DND-41 (cell line): ENCODE measurements at places on chromosomes 3 and 15.

DNA sequence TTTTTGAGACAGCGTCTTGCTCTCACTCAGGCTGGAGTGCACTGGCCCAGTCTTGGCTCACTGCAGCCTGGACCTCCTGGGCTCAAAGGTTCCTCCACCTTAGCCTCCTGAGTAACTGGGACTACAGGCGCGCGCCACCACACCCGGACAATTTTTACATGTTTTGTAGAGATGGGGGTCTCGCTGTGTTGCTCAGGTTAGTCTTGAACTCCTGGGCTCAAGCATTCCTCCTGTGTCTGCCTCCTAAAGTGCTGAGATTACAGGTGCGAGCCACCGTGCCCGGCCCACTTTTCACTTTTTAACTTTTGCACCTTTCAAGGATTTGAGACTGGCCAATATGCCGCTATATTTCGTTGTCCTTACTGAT is 750 bp upstream of the ITGB5 start:
- no peak for DNase-seq

- no peak for DNase-seq
Observed at GRCh38 chr3:10546820-10547263, 41.5 kb upstream of the ATP2B2 start.

DNA sequence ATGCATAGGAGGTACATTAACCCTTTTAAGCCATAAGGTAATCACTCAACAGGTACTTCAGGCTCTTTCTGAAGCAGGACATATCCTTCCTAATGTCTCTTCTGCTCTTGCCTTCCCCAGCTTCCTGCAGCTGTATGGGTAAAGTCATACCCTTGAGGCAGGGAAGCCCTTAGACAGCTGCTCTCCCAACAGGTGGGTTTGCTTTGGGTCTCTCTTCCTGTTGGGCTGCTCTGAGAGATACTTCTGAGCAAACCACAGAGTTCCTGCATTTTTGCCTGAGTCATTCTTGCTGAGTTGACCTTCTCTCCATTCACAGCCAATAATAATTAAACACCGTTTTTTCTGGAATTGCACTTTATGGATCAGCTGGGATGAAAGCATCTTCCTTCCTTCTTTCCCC is 2.0 kb upstream of the TRAT1 start:
- peak; percentile 85 for DNase-seq

DNA sequence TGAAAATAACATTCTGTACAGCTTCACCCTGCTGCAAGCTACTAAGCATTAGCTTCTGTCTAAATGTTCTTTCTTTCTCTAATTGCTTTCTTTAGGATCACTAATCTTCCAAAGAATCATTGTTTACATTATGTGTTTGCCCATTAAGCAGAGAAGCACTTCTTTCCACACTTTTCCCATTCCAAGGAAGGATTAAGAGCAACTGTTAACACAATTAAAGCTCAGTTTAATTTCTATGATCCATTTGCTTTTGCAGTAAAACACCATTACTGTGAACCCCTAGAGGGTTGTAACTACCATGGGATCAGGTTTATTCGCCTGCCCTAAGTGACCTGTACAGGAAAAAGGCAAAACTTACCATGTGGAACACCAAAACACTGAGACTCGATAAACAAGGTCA is 125.8 kb upstream of the ZNF385D start:
- no peak for DNase-seq

- DNase-seq = no peak
Observed at GRCh38 chr3:177318559-177318958, 121.3 kb upstream of the TBL1XR1 start.

DNA sequence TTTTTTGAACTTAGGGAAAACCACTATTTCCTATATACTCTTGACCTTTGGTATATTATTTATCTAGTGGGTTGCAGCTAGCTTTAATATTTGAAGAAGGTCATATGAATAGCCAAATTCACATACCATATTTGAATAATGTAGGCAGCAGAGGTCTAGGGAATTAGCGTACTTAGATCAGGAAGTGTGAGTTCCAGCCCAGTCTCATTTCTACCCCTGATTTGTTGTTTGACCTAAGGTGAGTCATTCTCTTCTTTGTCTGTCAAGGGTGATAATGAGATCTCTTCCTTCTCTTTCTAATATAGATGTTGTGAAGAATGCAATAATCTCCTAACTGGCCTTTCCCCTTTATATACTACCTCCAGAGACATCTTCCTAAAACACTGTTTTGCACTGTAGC is 36.6 kb upstream of the ZPLD1 start:
- DNase-seq = no peak

- DNase-seq = no peak
Observed at GRCh38 chr3:4880850-4881249, 98.4 kb upstream of the BHLHE40 start.

DNA sequence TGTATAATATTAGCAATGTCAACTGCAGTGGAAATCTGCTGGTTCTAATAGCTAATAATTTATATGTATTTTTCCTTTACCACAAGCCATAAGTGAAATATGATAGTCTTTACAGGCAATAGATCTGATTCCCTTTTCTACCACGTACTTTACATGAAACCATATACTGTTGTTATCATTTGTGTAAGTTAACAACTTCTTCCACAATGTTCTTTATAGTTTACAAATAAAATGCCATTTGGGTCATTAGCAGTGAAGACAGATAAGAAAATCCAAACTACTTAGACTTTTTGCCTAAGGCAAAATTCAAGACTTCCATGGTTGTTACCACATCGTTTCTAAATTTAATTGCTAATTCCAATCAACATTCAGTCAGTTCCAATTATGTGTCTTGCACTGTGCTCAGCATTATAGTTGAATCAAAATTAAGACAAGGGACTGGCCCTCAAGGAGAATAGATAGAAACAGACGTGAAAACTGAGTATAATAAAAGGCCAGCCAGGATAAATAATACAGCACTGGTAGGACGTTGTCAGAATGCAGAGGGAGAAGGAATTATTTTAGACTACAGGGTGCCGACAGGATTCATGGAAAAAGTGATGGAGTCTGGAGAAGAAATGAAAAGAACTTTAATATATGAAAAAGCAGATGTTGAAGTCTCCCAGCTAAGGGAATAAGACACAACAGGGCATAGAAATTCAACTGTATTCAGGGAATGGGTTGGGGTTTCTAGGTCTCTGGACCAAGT is 249.8 kb downstream of the ALCAM start:
- no peak for DNase-seq

- no peak for DNase-seq
Observed at GRCh38 chr3:172283841-172284357, 164.4 kb downstream of the GHSR start.

DNA sequence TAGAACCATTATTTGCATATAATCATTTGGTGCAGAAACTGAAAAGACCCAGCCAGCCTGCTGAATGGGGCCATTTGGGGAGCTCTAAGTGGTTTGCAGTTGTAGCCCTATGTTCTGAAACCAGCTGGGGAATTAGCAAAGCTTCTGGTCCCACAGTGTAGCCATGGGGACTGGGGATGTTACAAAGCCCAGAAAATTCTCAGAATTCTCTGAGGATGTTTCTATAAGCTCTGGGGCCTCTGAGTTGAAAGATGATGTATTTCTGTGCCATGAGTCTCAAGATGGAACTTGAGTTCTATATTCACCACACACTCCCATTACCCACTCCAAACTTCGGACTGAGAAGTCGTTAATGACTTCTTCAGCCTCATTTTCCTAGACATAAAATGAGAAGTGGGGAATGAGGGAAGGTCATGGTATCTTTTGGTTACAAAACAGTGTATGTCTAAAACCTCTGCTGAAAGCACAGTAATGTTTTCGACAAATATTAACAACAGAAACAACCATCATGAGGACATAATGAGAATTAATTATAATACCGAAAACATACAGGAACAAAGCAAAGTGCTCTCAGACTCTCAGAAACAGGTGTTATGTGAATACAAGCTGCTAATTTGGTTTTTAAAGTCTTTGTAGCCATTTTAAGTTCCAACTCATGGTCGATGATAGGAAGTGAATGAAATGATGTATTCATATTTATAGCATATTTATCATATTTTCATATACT is 89.4 kb downstream of the RFTN1 start:
- DNase-seq = no peak

- no peak for DNase-seq
Observed at GRCh38 chr3:88668180-88668579, 439.2 kb upstream of the EPHA3 start.

GRCh38 chr3:134640378-134640777 is 10.4 kb downstream of the KY start:
- DNase-seq = no peak

- DNase-seq = peak; percentile 83
Observed at GRCh38 chr3:16511681-16512434, 1.6 kb downstream of the RFTN1 start.

DNA sequence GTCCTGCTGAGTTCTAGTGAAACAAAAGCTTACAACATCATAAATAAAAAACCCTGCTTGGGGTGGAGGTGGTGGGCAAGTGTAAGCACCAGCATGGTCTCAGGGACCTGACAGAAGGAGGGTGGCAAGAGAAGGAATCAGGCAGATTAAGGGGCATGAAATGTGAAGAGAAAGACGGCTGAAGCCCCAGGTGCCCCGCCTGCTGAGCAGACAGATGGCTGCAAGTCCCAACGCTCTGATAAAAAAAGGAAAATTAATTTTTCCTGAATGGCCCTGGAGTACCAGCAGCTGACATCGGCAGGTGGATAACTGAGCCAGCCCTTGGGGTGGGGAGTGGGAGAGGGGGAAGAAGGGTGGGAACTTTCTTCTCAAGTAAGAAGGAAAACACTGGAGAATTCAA is 137.9 kb downstream of the XXYLT1 start:
- no peak for DNase-seq

DNA sequence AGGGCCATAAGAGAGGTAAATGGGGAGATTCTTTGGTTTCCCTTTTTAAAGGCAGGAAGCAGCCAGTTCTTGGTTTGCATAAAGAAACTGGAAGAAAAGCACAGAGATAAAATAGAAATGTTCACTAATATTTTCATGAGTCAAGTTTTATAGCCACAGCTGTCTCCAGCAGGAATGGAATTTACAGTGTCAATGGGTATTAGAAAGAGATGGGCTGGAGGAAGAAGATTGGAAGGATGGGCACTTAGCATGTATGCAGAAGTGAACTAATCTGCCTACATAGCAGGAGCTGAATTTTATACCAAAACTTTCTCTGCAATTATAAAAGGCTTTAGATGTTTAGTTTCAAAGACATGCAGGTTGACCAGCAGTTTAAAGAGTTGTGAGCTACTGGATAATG is 521.9 kb upstream of the GOLIM4 start:
- DNase-seq = no peak

- DNase-seq = no peak
Observed at GRCh38 chr15:40114218-40114617, 5.5 kb upstream of the BMF start.

- peak; percentile 50 for DNase-seq
Observed at GRCh38 chr15:84570164-84570735, 30.6 kb upstream of the ZSCAN2 start.

DNA sequence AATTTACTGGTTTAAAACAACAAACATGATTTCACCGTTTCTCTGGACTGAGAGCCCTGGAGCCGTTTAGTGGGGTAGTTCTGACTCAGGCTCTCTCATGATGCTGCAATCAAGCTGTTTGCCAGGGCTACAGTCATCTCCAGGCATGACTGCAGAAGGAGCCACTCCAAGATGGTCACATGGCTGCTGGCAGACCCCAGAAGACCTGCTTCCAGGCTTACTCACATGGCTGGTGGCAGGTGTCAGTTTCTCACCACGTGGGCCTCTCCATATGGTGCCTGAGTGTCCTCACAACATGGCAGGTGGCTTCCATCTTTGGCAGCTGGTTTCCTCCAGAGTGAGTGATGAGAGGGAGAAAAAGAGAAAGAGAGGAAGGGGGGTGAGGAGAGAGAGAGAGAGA is 378.3 kb upstream of the RGMA start:
- DNase-seq = peak; percentile 62

DNA sequence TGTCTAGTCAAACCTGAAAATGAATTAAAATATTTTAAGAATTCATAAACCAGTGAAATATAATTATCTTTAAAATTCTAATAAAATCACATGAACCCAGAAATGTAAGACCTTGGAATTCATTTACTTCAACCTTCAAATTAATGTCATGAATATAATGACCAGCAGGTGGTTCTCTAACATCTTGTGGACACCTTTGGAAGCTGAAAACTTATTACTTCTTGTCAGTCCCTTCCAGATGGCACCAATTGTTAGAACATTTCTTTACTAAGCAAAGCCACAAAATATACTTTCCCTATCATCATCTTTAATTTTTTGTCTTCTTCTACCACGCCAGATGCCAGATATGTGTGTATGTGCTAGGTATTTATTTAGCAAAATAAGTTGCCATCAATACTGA is 240.0 kb downstream of the MBNL1 start:
- DNase-seq = no peak

DNA sequence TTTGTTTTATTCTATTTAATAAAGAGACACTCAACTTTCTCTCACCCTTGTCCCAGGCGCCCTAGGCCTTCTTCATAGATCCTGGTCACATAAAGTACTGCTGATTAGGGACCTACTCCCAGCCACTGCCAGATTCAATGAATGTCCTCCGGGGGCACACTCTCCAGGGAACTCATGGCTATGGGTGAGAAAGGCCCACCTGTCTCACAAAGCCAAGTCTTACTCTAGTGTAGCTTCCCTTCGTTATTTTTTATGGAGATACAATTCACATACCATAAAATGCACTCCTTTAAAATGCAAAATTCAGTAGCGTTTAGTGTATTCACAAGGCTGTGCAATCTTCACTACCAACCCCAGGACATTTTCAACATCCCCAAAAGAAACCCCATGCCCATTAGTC is 87.8 kb downstream of the ADCY5 start:
- DNase-seq = no peak

DNA sequence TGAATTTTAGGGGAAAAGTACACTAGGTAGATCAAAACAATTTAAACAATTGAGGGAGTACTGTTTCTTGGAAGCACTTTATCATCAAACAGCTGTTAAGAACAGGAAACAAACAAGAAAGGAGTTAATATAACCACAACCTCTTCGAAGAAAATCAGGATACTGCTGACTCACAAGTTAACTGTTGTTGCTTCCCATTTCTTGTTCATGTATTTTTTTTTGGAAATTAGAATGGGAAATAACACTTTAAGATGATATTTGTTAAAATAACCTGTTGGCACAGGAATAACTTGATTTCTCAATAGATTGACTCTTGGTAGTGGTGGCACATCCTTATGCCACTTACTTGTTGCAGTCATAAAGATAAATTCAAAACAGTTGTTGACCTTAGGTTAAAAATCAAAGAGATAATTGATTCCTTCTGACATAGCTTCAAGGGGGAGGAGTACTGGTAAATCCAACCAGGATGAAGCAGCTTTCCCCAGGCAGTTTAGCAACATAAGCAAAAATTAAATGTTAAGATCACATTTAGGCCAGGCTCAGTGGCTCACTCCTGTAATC is 3.3 kb downstream of the BNIP2 start:
- DNase-seq = no peak

GRCh38 chr3:138186221-138186620 is 880 bp upstream of the ARMC8 start:
- no peak for DNase-seq
